Kasumi-1 (cell line): ENCODE measurements at places on chromosomes 6 and 20.

- no peak for DNase-seq
Measured at GRCh38 chr20:21508230-21509078, 5.4 kb downstream of the NKX2-2 start.

DNA sequence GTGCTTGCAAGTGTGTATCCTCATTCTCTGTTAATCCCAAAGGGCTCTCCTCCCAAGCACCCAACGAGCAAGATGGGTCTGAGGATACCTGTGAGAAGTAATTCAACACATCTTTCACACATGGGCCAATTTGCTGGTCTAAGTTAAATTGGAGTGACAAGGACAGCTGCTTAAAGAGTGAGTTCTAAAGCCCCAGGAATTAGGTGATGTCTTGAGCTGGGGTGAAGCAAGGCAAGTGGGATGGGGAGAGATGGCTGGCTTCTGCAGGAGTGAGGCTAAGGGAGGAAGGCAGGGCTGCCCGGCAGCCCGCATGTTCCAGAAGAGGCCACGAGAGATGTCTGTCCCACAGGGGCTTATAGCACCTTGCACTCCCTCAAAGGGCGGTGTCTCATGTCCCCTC is 288.5 kb downstream of the CDH26 start:
- DNase-seq: no peak

DNA sequence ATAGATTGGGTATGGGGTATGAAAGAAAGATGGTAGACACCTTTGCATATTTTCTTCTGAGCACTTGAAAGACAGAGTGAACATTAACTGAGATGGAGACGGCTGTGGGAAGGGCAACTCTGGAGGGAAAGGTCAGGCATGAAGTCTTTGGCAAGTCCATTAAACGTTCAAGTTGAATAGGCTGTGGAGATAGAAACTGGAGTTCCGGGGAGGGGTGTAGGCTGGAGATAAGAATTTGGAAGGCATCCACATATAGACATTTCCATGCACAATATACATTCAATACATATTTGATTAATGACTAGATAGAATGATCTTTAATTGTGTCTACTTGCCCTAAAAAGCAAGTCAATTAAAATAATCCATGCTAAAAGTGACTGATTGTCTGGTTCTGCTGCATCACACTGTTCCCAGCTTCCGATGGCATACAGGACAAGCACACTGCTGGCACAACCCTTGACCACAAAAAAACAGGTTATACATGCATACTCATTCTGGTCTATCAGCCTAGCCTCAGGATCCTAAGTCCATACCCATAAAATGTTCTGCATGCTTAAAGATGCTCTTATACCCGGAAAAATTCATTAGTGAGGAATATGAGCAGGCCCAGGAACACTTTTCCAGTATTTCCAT is 1.9 kb upstream of the MYLK4 start:
- DNase-seq: no peak

GRCh38 chr6:82910820-82911219 is 154.8 kb downstream of the UBE3D start:
- DNase-seq: no peak

DNA sequence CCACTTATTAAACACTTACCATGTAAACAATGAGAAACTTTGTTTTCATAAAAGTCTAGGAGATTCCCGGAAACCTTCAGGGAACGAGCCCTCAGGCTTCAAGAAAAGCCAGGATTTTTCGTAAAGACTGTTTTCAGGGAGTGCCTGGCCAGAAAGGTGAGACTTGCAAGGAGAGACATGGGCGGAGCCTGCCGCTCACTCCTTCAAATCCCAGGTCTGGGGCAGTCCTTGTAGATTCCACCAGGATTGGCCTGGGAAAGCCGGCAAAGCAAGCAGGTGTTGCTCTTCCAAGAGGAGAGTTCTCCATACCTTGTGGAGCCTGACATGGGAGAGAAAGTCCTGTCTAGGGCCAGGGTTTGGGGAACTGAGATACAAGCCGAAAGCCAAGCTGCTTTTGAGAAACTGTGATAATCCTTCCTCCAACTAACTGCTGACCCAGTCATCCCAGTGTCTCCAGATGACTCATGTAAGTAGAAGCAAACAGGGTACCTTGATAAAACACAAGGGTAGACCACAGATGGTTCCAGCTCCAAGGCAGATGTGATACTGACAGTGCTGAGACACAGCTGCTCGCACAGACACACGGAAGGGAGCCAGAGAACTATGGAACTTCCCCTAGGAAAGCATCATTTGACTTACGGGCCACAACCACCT is 69.4 kb upstream of the NAA20 start:
- no peak for DNase-seq

- no peak for DNase-seq
Measured at GRCh38 chr6:163392533-163392932, 22.0 kb upstream of the QKI start.

DNA sequence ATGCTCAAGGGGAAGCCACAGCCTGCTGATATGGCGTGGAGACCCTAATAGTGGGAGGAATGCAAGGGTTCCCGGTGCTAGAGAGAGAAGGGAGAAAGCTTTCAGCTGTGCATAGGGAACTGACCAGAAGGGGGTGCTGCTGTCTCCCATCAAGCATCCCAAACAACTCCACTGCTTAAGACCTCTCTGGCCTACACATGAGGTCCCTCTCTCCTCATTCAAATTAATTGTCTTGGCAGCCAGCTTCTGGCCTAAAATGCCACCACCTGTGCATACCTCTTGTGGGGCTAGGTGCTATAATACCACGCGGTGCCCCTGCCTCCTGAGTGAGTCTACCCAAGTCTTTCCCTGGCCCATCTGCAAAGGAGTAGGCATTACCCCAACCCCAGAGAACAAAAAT is 14.5 kb downstream of the ADISSP start:
- DNase-seq: peak; percentile 71

GRCh38 chr20:3227506-3227905 is 11.5 kb downstream of the SLC4A11 start:
- no peak for DNase-seq

- no peak for DNase-seq
Measured at GRCh38 chr6:25065666-25066065, 129.9 kb upstream of the RIPOR2 start.

DNA sequence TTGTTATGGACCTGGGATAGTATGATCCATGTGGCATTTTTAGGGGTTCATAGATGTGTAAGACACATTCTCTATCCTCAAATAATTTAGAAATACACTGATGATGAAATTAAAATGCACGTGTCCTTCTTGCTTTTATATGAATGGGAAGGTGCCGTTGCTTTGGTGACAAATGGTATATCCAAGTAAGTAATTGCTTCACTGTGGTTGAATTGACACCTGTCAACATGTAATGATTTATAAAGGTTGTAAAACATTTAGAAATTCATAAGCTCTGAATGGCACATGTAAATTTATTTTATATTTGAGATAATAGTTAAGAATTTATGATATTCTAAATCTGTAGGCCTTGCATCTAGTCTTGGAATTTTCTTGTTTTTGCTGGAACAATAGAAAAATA is 227.0 kb downstream of the PHACTR1 start:
- no peak for DNase-seq

GRCh38 chr6:50889935-50890334 is 71.3 kb downstream of the TFAP2B start:
- no peak for DNase-seq

DNA sequence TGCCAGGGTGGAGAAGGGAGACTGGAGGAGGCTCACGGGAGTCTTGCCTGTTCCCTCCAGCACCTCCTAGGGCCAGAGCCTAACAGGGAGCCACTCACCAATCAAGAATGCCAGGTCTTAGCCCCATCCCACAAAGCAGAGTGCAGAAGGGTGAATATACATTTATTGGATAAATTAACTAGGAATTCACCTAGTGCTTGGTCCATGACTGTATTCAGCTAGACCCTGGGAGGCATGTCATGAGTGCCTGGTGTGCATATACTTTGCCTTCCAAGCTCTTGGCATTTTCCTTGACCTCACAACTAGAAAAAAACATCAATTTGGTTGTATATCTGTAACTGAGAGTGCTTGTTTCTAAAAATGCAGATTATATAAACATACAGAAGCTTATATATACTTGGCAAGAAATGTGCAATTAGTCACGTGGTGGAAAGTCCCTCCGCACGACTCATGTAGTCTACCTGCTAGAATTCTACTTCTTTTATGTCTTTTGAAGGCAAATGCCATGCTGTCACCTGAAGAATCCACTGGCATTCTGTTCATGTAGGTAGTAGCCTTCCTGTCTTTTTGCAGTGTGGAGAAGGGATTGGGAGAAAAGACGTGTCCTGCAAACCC is 991.0 kb downstream of the KIF16B start:
- no peak for DNase-seq

GRCh38 chr20:44460795-44461141 is 14.9 kb upstream of the TTPAL start:
- DNase-seq: peak; percentile 75

DNA sequence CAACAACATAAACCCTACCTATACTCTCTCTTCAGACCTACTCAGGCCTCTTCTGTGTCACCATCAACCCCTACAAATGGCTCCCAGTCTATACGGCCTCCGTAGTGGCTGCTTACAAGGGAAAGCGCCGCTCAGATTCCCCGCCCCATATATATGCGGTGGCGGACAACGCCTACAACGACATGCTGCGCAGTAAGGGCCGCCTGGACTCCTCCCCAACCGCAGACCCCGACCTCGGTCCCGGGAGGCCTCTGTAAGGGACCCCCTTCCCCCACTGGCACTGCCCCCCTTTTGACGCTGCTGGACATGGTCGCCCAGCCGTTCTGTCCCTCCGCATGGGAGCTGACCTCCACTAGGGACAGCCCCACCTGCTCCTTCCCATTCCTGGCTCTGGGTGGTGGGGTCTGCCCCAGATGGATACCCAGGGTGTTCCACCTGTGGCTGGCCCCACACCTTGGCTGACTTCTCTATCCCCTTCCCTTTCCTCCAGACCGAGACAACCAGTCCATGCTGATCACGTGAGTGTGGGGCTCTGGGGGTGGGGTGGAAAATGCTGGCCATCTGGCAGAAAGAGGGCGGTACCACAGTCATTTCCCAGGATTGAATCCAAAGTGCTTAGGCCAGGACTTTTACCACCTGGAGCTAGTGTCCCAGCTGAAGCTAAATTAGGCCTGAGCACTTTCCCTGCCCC is 25.0 kb downstream of the MYH7B start:
- no peak for DNase-seq

GRCh38 chr6:82576284-82576683 is 212.7 kb downstream of the TPBG start:
- DNase-seq: no peak

GRCh38 chr6:15614277-15614676 is 48.6 kb downstream of the DTNBP1 start:
- no peak for DNase-seq

- DNase-seq: no peak
Measured at GRCh38 chr6:167696296-167696695, 130.4 kb upstream of the AFDN start.

DNA sequence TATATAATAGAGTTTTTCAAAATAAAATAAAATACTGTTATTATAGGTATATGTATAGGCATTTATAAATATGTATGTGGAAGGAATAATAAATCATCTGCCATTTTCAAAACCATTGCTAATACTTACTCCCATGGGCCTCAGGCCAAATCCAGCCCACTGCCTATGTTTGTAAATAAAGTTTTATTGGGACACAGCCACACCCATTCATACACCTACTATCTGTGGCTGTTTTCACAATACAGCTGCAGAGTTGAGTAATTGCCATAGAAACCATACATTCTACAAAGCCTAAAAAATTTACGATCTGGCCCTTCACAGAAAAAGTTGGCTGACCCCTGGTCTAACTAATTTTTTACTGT is 9.5 kb downstream of the ALDH5A1 start:
- no peak for DNase-seq

DNA sequence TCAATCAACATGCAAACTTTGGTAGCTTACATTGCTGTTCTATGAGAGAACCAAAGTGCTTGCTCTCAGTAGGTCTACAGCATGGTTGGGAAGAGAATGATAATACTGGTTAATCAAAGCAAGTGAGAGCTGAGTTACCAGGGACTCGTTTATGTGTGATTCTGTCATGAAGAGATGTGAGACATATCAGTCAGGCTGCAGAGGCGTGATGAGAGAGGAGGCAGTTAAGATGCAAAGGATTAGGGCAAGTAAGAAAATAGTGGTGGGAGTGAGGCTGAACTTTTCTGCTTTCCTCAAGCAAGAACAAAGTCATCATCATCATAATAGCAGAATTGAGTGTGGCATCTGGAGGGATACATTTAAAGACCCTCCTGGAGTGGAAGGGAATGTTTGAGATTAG is 86.5 kb downstream of the RPS12 start:
- DNase-seq: no peak

- DNase-seq: no peak
Measured at GRCh38 chr20:44450281-44450889, 25.3 kb upstream of the TTPAL start.

DNA sequence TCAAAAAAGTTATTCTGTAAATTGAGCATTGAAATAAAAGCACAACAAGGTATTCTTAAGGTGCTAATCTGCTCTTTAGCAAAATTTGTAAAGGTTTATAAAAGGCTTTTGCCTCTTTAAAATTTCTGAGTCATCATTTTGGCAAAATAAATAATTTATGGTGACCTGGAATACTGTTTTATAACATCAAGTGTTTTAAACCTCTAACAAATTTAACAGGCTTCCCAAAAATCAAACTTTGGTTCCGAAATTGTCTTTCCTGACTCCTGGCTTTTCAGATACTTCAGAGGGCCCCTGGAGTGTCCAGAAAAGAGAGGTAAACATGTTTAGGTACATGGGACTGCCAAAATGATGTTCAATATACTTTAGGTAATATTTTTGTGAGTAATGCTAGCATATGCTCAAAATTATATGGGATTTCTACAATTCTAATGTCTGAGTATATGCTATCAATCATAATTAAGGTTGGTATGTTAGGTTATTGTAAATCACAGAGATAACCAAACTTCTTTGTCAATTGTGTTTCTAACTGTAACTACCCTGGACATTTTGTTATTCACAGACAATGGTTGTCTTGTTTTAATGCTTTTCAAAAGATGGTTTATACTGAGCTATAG is 160.3 kb upstream of the OLIG3 start:
- DNase-seq: no peak

DNA sequence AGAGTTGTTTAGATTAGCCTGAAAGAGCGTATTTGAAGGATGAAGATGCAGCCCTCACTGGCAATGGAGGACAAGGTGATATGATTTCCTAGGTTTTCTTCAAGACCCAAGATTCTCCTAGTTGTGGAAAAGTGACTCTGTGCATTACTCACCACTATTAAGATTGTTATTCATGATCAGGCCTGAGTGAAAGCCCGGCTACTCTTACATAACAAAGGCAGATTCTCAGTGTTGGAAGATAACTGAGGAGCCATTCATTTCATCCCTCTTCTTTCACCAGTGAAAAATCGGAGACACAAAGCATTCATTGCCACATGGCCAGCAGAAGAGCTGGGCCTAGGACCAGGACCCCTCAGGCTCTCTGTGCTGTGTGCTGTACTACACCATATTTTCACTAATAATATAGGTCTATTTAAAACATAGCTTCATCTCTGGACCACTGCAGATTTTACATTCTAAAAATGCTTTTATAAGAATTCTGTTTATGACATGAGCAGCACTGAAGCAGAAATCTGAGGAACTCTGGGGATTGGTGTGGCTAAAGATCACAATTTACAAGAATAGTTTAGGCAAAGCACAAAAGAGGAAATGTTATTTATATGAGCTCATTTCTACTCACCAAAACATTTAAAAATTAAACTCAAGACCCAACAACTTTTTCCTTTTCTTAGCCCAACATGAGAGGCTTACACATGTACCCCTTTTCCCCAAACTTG is 181.9 kb upstream of the CCN2 start:
- no peak for DNase-seq
